ENCODE measurements at places on chromosomes 6 and 20.

GRCh38 chr20:3751675-3752385 lies 15.7 kb downstream of the ADISSP start:
- DNase-seq = peak; percentile 97

GRCh38 chr20:12287575-12287974 lies 369.9 kb downstream of the BTBD3 start:
- no peak for DNase-seq

- no peak for DNase-seq
These were observed 97.5 kb downstream of the DLL1 start for GRCh38 chr6:170193326-170193821.

DNA sequence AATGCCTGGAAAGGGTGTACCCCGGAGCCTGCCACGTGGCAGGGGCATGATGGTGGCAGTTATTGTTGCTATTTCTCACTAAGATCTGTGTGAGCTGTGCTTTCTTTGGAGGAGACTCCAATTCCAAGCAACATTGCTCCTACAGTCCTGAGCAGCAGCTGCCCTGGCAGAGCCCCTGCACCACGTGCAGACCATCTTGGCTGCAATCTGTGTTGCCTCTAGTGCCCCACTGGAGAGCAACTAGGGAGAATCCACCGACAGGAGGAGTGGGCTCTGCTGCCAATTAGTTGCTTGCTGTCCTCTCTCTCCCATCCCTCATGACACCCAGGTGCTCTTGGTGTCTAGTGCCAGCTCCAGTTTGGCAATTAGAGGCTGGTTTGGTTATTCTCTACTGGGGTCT lies 116.0 kb downstream of the PXDC1 start:
- DNase-seq = no peak

- DNase-seq = no peak
These were observed 201.3 kb upstream of the DTNBP1 start for GRCh38 chr6:15864038-15864707.

- DNase-seq = no peak
These were observed 412.1 kb downstream of the PKHD1 start for GRCh38 chr6:51675020-51675921.

GRCh38 chr6:28766426-28766825 lies 157.4 kb downstream of the TRIM27 start:
- DNase-seq = no peak

GRCh38 chr6:44267252-44267651 lies 1.9 kb upstream of the NFKBIE start:
- DNase-seq = no peak

- no peak for DNase-seq
These were observed 93.3 kb downstream of the UTRN start for GRCh38 chr6:144378437-144378836.

DNA sequence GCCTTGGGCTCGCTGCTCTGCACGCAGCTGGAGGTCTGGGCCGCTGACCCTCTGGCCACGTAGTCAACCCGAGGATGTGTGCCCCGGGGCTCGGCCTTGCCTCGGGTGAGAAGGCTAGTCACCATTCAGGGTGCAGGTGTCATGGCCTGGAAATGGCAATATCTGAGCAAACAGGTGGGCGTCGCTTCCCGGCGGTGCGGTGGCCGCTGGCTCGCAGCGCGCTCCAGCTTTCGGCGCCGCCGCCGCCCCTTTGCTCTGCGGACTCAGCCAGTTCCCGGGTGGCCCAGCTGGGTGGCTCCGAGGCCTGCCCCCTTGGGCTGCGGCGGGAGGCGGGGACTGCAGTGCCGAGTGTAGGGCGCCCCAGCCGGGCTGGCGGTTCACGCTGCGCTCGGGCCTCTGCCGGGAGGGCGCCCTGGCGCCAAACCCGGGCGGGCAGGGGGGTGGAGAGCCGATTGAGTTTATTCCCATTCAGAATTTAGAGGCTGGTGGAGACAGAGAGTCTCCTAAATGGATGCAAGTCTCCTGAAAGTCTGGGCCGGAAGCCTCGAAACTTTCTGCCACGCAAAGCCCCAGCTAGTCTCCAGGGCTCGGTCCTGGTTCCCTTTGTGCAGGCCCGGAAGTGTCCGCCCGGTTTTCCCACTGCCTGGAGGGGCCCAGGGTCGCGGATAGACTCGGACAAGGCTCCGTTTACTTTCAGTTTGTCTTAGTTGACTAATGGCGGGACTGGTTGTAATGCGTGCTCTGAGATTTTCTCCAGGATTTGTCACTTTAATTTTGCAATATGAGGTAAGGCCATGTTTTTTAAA lies 11.3 kb upstream of the TFAP2A start:
- DNase-seq = no peak

DNA sequence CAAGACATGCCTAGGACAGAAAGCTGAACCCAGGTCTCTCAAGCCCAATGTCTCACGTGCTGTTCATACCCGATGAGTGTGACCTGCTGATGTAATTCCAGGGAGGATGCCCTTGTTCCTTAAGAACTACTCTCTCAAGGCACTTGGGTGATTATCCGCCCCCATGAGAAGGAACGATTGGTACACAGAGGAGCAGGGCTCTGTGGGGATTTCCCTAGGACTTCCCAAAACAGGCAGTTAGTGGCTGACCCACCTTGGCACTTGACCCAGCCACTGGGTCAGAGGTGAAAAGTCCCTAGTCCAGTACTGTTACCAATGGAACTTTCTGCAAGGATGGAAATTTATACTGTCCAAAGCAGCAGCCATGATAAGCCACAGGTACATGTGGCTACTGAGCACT lies 9.2 kb upstream of the BPIFB6 start:
- no peak for DNase-seq

DNA sequence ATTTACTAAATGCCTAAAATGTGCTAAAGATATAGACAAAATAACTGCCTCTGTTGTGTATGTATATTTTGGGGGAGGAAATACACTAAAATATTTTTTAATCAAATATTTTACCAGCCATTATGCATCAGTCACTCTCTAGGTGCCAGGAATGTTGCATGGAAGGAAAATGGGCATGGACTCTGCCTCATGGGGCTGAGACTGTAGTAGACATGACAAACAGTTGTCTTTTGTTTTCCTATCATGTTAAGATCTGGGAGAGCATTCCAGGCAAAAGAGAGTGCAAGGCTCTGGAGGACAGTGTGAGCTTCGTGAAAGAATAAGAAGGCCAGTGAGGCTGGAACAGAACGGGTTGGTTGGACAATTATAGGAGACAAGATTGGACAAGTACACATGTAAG lies 26.5 kb downstream of the HLA-DOB start:
- no peak for DNase-seq

- no peak for DNase-seq
These were observed 6.6 kb upstream of the ARFGAP1 start for GRCh38 chr20:63265891-63266515.

GRCh38 chr6:149834513-149835481 lies 29.4 kb downstream of the LRP11 start:
- DNase-seq = peak; percentile 76

DNA sequence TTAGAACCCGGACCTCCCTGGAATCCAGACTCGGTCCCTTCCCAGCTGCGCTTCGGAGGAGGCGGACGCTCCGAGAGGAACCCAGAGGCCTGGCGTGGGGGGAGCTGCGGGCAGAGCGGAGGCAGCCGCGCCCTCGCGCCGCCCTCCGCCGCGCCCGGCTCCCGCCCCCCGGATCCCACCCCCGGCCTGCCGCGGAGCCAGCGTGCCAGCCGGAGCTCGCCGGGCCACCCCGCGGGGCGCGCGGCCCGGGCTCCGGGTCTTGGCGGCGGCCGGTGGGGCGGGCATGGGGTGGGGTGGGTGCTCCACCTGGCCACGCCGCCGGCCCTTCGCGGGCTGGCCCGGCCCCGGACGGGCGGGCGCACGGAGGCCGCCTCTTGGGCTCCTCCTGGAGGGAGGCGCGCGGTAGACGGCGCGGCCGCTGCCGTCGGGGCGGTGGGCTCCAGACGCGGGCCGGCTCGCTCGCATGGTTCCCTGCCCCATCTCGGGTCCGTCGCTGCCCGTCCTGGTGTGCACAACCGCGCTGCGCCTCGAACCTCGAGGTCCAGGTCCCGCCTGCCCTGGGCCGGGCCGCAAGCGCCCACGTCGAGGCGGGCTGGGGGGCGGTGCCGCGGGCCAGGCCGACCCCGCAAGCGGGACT lies 592 bp upstream of the CDYL start:
- DNase-seq = peak; percentile 84

GRCh38 chr6:4134841-4135664 lies at the start of gene ECI2:
Gene ECI2 (minus strand): TSS chr6:4135575. CDS start chr6:4135560, 15 bp downstream.
- DNase-seq = peak; percentile 72

DNA sequence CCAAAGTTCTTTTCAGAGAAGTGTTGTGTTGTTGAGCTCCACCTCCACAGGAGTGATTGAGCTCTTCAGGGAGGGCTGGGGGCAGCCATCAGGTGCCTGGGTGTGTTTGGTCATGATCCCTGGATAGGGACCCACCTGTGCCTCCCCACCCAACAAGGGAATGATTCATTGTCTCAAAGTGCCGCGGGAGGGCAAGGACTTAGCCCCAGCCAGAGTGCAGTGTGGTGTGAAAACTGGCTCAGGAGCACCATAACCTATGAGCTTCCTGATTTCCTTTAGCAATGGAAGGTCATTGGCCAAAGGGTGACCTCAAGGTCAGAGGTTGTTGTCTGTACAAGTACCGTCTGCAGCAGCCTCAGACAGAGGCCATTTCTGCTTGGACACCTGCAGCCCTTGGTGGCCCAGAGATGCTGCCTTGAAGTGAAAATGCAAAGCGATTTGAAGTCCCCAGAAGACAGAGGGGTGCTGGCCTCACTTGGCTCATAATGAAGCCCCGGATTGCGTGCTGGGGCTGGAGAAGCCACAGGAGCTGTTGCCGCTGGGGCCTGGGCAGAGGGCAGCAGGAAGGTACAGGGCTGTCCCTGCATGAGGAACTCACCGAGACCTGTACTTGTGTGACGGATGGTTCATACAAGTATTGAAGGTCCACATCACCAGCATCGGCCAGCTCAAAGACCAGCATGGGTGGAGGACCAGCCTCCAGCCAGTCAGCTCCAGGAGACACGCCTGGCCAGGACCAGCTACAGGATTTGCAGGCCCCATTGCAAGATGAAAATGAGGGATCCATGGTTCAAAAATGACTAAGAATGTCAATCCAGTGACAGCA lies 100.6 kb upstream of the DUSP22 start:
- no peak for DNase-seq

GRCh38 chr20:40630099-40630498 lies 58.9 kb downstream of the MAFB start:
- no peak for DNase-seq

GRCh38 chr20:45163083-45163803 lies 11.5 kb upstream of the PI3 start:
- no peak for DNase-seq

- DNase-seq = peak; percentile 94
These were observed 49.4 kb upstream of the RREB1 start for GRCh38 chr6:7058250-7058923.

DNA sequence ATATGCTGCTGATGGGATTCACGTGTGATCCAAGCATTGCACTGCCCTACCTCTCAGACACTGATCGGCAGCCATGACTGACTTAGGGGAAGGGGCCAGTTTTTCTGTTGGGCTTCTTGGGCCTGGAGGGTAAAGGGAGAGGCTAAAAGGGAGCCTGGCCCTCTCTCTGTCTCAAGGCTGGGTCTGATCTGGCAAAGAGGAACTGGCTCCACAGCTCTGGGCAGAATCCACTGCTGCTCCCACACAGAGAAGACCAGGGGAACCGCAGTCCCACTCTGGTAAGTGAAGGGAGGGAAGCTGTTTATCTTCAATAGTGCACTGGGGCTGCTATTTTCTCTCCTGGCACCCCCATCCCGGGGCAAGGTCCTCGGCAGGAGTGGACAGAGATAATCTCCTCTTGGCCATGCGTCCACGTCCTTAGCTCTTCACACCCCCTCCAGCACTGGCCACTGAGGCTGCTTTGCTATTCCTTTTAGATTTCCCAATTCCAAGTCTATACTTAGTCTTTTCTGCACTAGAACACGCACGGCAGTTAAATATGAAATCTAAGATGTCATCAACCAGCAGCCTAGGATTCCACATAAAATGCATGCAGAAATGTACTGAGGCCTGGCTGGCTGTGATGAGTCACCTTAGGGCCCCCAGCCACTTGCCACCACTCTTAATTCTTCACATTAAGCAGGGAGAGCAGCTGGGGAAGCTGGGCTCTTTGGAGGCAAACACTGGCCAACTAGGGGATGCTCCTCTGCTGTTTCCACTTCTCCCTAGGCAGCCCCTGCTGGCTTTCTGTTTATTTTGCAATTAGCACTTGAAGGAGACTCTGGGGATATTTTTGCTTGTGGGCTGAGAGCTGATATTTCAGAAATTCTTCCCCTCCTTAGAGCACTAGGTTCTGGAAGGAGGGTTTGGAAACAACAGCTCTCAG lies 87.8 kb upstream of the ARMC2 start:
- no peak for DNase-seq

GRCh38 chr6:107114926-107115694 lies at the start of gene BEND3:
Gene BEND3 (minus strand): TSS chr6:107115515. CDS start chr6:107099285, 16,230 bp downstream.
- DNase-seq = peak; percentile 9

DNA sequence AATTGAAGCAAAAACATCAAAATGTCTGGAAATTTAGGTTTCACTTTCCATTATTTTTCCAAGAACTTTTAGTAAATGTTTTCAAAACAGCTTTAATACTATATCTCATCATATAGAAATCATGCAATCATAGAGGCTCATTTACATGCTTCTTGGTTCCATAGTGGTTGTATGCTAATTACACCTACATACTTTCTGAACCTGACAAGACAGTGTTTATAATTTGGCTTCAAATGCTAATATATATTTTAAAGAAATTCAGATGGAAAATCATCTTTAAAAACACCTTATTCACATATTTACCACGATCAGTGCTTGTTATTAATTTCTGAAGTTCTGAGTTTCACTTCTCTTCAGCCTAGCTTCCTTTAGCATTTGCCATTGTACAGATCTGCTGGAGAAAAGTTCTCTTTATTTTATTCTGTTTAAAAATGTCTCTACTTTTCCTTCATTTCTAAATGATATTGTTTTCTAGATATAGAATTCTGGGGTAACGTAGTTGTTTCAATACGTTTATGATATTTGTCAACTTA lies 89.9 kb downstream of the PLCB1 start:
- DNase-seq = no peak

DNA sequence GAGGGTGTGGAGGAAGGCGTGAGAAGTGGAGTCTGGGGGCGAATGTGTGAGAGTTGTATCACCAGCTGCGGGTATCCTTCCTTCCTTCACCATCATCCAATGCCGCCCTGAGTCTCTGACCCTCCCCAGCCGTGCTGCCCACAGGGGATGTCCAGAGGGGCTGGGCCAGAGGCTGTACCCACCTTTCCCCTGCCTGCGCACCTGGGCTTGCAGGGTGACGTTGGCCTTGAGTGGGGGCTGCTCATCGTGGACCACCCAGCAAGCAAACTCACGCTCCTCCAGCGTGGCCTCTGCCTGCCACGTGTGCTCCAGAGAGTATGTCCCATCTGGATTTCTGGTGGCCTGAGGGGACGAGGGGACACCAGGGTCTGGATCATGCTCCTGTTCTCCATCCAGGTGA lies 116.9 kb upstream of the SIRPA start:
- no peak for DNase-seq

All from hematopoietic multipotent progenitor cell treated with erythropoietin and hydrocortisone succinate and interleukin-3 and kit ligand, for 8 days (in vitro differentiated cells).